NCI-H82 (cell line): ENCODE measurements at places on chromosomes 3 and 15.

GRCh38 chr3:147736226-147736625 lies 327.1 kb downstream of the ZIC1 start:
- DNase-seq = no peak

DNA sequence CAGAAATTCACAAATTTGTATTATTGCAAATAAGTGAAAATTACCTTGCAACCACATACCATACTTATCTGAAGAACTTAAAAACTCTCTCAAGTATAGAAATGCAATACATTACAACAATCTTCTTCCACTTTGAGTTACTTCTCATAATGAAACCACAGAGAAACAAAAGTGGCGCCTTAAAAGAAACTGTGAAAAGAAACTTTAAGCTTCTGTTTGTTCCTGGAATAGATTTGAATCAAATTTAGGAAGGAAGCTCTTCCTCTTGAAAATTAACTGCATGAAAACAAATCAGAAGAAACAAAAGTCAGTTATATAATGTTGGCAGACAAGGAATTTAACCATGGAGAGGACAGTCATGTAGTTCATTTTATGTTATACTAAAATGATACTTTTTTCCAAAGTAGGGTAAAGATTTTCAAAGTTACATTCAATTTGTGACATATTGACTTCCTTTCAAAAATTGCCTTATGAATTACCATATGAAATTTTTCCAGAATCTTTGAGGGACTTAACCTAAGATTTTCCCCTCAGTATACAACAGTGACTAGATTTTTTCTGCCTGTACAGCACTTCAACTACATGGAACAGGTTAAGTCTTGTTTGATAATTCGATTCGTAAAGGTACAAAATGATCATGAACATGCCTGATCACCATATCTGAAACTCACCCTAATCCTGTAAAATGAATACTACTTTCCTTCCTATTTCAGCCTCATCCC lies 57.6 kb upstream of the TNFSF10 start:
- no peak for DNase-seq

DNA sequence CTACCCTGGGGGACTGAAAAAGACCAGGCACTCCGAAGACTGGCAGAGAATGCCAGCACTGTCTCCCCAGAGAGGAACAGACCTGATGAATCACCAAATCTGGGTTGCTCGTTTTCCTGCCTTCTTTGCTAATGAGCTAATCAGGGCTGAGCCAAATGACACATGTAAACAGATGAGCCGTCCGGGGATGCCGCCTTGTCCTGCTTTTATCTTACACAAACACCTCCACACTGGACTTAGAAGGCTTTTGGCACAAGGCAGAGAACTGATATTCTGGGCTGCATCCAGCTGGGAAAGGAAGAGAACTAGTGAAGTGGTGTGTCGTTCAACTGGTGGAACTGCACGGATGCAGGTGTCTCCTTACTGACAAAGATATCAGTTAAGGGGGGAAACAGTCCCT lies 88.1 kb downstream of the MECOM start:
- DNase-seq = peak; percentile 92

DNA sequence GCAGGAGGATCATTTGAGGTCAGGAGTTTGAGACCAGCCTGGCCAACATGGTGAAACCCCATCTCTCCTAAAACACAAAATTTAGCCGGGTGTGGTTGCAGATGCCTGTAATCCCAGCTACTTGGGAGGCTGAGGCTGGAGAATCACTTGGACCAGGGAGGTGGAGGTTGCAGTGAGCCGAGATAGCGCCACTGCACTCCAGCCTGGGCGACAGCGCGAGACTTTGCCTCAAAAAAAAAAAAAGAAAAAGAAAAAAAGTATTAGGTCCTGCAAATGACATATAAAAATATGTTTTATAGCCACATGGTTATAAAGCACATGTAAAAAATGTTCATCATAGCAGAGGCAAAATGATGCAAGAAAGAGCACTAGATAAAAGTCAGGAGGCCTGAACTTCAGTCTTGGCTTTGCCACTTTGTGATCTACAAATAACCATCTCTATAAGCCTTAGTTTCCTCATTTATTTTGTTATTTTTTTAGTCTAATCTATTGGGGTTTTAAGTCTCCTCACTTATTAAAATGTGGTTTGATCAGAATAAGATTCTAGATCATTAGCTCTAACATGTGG lies 4.9 kb downstream of the SLC12A6 start:
- no peak for DNase-seq

GRCh38 chr3:54681706-54682105 lies 246.2 kb downstream of the LRTM1 start:
- no peak for DNase-seq

DNA sequence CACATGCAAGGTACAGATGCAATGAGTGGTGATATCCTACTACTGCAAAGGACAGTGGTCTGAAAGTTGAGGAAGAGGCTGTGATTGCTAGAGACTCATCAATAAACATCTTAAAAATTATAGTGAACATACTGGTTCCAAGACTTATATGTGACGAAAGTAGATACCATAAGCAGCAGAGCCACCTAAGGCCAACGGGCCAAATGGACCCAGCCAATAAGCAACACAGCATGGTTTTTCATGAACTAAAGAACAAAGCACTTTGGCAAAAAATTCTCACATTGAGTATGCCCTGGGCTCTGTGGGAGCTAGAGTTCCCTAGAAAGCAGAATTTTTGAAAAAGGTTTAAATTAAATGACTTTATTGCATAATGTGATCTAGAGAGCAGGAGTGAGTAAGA lies 272.1 kb downstream of the SI start:
- DNase-seq = peak; percentile 52

DNA sequence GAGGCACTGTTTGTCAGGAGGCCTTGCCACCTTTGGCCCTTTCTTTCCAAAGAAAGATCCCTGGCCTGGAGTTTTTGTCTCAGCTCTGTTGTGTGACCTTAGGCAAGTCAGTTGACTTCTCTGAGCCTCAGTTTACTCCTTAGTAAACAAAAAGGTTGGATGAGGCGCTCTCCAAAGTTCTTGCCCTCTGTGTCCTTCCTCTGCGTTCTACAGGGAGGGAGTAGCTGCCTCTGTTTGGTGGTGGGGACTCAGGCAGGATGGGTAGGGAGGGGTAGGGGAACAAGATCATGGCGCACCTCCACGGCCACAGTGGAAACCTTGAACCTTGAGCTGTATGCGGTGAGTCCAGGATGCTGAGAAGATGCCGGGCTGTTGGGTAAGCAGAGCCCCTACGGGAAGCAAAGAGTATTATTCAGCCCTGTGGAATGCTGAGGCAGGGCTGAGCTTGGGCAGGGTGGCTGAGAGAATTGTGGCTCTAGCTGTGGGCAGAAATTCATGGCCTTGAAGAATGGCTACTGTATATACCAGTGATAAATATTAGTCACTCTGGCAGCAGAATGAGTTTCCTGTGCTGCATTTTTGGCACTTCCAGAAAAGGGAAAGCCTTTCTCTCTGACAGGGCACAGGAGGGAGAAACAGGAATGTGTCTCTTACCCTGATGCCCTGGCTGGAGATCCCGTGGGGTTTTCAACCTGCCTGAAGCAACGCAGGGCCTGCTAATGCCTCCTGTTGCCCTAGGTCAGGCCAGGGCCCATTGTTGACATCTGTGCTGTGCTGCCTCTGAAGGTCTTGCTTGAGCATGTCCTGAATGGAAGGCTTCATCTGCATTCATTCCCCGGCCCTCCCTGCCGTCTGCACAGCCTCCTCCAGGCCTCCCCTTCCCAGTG lies 39.9 kb downstream of the SMAD3 start:
- no peak for DNase-seq

GRCh38 chr15:73391128-73391872 lies 22.5 kb upstream of the HCN4 start:
- no peak for DNase-seq

- DNase-seq = peak; percentile 81
Observed at GRCh38 chr3:183710231-183710630, 12.6 kb downstream of the YEATS2 start.

- DNase-seq = no peak
Observed at GRCh38 chr15:39059917-39060316, 495.3 kb upstream of the RASGRP1 start.

GRCh38 chr3:34858067-34858660 lies 781.2 kb upstream of the ARPP21 start:
- DNase-seq = no peak

GRCh38 chr3:169907476-169907875 lies 3.9 kb upstream of the SAMD7 start:
- DNase-seq = no peak

- peak; percentile 85 for DNase-seq
Observed at GRCh38 chr3:169863458-169863899, 6.3 kb downstream of the LRRC31 start.

GRCh38 chr3:102545276-102545675 lies 110.5 kb downstream of the ZPLD1 start:
- no peak for DNase-seq

DNA sequence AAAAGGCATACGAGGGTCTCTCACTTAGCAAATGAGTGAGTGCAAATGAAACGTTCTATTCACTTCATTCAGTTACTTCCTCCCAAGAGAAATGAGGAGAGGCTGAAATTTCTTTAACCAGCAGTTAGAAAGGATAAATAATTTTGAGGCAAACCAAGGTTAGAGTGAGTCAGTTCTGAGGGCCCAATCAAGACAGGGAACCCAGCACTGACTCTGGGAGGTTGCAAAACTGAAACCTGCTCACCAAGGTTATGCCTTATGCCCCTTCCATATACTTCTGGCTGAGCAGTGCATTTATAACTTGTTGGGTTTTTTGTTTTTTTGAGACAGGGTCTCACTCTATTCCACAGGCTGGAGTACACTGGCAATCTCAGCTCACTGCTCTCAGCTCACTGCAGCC lies 4.5 kb upstream of the RPSA start:
- DNase-seq = no peak

GRCh38 chr3:86481636-86482035 lies 509.3 kb downstream of the VGLL3 start:
- no peak for DNase-seq

DNA sequence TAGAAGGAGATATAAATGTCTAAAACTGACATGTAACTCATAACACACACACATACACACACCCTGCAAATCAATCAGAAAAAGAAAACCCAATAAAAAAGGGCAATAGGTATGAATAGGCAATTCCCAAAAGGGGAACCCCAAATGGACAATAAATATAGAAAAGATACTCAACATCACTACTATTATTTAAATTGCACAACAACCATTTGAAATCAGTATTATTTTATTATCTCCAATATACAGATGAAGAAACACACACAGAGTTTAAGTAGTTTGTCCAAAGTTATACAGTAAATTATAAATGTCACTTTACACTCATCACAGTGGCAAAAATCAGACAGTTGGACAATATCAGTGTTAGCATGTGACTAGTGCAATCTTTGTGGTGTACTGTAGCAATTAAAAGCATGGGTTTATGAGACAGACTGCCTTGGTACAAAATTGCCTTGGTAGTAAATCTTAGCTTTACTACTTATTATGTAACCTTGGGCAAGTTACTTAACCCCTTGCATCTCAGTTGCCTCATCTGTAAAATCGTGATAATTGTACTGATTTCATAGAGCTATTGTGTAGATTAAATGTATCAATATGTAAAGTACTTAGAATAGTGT lies 3.4 kb upstream of the FSTL1 start:
- no peak for DNase-seq

- no peak for DNase-seq
Observed at GRCh38 chr15:58346361-58346760, 85.4 kb upstream of the LIPC start.

GRCh38 chr3:156460206-156460611 lies 94.7 kb downstream of the SSR3 start:
- DNase-seq = no peak

GRCh38 chr3:186097663-186098451 lies 11.0 kb downstream of the ETV5 start:
- DNase-seq = peak; percentile 94

- DNase-seq = no peak
Observed at GRCh38 chr3:152173627-152174026, 95.1 kb upstream of the MBNL1 start.

GRCh38 chr15:96261575-96262034 lies 68.9 kb upstream of the NR2F2 start:
- DNase-seq = no peak

DNA sequence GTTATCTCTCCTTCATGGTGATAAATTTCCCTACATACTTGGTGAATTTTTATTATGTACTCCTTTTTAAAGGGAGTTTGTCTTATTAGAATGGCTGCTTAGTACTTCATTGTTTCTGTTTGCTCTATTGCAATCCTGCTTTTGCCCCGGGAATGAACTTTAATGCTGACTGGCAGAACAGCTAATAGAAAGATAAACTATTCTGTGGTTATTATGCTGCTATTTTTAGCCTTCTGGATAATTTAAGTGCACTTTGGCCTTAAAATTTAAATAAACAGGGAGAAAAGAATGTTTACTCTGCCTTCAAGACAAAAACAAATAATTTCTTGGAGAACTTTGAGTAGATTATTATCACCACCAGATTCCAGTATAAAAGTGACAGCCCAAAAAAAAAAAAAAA lies 413.8 kb upstream of the CCDC54 start:
- DNase-seq = no peak

DNA sequence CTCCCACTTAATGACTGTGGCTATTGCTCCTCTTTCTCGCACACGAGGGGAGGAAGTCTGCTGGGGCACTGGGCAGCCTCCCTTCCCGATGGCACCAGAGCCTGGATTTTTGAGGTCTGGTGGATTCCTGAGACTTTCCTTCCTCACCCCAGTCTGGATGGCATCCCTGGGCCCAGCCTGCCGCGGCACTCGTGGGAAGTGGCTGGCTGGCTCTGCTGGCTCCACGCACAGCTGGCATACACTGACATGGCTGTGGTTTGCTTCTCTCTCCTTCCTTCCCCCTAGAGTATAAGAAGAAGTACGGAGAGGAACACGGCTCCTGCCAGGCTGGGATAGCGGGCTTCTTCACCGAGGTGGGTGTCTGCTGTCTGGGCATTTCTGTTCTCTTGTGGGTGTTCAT lies 319.8 kb upstream of the LRRFIP2 start:
- no peak for DNase-seq

DNA sequence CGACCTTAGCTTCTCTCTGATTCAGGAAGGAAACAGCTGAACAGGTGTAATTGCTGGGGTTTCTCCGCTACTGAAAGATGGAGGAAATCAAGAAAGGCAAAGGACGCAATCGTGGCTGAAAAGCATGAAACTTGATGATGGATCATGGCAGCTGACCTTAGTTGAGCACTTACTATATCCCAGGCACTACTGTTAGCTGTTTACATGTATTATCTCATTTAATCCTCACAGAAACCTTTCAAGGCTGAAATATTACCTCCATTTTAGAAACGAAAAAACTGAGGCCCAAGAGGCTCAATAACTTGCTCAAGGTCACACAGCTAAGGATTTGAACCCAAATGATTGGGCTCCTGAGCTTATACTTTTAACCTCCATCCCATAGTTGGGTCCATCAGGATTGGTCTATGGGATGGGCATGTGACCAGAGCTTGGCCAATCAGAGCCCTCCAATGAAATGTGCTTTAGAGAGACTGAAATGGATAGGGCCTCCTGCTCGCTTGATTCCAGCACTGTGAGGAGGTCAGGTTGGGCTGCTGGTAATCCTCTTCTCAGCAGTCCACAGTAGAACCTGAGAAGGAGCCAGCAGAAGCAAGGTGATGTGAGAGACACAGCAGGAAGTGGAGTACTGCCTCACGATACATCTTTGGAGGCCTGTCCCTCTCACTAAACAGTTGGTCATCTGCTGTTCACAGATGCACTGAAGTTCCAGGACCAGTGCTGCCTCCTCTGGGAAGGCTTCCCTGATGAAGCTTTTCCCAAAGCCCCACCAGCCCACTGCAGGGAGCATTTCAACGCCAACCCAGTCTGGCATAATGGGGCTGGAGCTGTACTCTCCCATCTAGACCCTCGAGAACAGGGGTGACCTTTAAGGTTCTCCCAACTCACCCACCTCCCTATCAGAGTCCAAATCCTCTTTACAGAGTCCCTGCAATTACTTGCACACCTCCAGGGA lies 10.4 kb downstream of the CLN6 start:
- peak; percentile 34 for DNase-seq
